Left hindlimb (tissue), 1 donor: ENCODE measurements at places on chromosomes 6 and 20.
A peak's percentile ranks its signal among the peaks of the same experiment; 100 is the strongest.

- no peak for DNase-seq
These were observed 101.8 kb upstream of the AKIRIN2 start for GRCh38 chr6:87803791-87804190.

DNA sequence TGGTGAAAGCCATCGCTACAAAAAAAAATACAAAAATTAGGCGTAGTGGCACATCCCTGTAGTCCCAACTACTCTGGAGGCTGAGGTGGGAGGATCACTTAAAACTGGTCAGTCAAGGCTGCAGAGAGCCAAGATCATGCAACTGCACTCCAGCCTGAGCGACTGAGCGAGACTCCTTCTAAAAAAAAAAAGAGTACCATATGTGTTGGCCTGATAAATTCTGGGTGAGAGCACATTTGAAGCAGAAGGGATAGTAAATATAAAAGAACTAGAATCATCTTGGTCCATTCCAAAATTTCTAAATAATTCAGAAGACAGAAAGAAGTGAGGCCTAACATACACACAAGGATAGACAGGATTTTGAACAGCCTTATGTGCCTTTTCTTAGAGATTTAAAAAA lies 2.2 kb downstream of the IBTK start:
- DNase-seq, result no peak

- peak; percentile 20 for DNase-seq
These were observed 14.2 kb upstream of the SLCO4A1 start for GRCh38 chr20:62627901-62628612.

DNA sequence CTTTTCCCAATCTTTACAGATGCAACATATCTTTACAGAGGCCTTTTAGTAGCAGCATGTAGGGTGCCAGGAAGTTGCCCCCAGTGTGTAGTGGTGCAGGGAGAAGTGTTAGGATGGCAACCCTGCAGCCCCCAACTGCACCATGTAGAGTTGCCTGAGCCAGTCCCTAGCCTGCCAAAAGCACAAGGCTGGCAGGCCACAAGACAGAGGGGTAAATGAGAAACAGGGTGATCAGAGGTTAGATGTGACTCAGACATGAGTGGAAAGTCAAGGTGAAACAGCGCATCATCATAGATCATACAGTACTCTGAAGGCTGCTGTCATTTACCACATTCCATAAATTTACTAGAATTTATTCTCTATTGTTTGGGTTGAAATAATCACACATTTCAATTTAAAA lies 467.5 kb downstream of the PRKN start:
- no peak for DNase-seq

DNA sequence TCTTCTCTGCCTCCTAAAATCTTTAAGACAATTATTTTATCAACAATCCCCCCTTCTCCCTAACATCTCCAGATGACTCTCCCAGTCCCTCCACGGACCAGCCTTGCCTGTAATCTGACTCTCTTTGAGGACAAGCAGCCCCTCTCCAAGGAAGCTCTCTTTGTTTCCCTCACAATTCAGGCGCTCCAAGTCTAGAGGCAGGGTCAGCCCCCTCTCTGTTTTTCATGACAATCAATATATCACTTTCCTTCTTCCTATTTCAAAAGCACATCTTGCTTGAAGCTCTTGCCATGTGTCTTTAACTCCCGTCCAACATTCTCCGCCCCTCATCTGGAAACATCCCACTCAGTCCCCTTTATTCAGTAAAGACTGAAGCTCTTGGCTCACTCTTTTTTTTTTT lies 393.4 kb upstream of the SULF2 start:
- DNase-seq, result no peak

DNA sequence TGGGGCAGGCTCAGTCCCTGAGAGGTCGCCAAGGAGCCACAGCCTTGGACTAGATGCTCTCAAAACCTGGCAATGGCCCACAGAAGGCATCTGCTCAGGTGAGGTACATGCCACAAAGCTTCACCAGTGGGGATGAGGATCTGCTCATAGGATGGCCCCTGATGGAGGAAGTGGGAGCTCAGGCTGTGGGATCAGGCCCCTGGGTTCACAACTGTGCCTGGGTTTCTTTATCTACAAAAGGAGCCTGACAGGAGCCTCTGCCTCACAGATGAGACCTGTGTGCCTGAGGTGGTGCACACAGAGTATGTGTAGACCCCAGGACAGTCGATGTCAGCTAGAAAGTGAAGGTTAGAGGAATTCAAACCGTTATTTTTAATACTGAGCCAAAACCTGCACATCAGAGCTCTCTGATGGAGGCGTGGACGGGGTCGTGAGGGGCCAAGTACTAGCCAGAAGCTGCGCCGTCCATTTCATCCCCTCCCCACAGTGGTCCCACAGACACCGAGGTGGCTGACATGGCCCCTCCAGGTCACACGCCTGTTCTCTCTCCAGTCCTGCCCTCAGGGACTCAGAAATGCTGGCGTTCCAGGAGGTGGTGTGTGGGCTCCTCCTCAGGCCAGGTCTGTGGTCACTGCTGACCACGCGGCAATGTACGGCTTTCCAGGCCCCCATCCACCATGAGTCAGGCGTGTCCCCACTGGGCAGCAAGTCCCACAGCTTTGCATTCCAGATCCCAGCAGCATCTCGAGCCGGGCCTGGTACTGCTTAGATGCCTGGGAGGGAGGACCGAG lies 33.3 kb downstream of the NTSR1 start:
- no peak for DNase-seq

DNA sequence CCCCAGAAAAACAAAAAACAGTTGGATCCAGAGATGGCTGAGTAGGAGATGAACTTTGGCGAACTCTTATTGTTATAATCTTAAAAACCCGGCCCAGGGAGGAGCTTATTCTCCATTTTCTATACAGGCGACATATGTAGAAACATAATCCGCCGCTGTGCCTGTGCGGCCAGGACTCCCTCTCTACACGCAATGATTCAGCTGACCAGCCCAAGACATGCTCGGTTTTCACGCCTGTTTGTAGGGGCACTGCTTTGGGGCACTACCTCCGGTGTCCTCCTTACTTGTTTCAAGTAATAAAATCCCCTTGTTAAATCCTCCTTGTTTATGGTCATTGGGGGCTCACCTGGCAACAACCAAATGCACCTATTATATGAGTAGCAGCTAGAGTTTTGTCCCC lies 89.9 kb downstream of the SEL1L2 start:
- DNase-seq, result no peak

GRCh38 chr6:144895313-144896278 lies 610.5 kb downstream of the UTRN start:
- DNase-seq, result no peak

DNA sequence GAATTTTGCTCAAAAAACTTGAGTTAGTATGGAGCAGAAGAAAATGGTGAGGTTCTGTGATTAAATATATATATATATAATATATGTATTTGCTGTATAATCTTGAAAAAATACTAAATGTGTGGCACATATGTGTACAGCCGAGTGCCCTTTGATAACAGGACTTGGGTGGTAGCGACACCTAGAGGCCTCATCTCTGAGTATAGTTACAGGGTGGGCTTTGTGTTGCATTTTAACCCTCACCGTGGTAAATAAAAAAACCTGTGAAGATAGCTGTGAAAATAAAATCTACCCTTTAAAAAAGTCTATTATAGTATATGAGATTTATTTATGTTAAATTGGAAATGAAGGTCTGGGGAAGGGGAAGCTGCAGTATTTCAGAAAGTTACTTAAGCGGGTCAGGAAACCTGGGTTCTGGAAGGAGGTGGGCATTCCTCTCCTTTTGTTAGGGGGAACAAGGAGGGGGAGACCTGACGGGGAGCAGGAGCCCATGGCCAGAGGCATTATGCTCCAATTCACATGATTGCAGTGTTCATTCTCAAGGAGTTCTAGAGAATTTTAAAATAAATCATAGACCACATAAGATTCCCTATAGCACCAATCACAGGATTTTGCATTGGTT lies 82.7 kb downstream of the SH3BGRL2 start:
- peak; percentile 47 for DNase-seq

DNA sequence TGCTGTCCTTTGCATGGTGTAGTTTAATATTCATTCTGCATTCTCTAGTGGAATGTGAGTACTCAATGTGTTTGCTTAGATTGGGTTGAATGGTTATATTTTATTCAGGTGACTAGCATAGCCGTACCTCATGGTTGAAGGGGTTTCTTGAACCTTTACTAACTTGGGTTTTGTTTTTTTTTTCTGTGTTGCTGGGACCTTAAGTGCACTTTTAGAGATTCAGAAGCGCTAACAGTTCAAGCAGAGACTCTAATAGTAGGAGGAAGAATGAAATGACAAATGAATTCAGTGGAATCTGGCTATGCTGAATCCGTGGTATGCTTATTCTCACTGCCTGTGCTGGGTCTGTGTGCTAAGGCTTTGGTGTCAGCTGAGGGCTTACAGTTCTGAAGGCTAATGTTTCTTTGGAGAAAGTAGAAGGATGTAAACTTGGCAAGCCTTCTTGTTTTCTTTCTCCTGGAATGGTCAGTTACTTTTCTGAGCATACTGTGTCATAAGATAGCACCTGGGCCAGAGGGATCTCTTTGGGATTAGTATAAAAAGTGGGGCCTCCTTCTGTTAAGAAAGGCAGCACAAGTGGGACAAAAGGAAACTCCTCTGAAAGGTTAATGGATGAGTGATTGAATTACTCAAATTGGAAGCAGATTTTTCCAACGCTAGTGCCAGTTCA lies 28.7 kb downstream of the RNF144B start:
- DNase-seq, result peak; percentile 32

DNA sequence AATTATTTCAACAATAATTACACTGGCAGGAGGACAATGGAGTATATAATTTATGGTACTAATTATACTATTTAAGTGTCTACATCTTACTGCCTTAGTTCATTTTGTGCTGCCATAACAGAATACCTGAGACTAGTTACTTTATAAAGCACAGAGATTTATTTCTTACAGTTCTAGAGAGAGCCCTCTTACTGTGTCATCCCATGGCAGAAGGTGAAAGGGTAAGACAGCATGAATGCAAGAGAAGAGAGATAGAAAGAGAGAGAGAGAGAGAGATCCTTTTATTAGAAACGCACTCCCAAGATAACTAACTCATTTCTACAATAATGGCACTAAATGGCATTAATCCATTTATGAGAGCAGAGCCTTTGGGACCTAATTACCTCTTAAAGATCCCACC lies 314.7 kb downstream of the EPM2A start:
- DNase-seq, result no peak

- no peak for DNase-seq
These were observed 1.9 kb downstream of the MKKS start for GRCh38 chr20:10432079-10432478.

- DNase-seq, result no peak
These were observed 120.1 kb upstream of the CDH4 start for GRCh38 chr20:61131944-61132343.

DNA sequence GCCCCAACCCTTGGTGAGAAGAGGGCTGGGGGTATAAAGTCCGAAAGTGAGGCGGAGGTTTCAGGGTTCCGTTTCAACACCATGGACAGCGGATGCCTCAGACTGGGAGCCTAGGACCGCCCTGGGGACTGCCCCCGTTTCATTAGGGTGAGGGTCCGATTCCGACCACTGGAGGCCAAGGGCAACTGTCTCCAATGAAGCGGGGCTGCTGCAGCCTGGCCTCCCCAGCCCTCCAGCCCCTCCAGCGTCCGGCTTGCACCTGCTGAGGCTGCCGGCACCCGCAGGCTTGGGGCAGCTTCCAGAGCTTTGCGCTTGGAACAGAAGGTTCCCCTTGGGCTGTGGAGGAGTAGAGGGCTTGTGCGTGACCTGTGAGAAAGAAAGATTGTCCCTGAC lies 39.9 kb downstream of the YTHDF1 start:
- DNase-seq, result no peak

GRCh38 chr6:2028457-2029038 lies 216.9 kb downstream of the GMDS start:
- DNase-seq, result no peak

- DNase-seq, result no peak
These were observed 411.5 kb downstream of the PKHD1 start for GRCh38 chr6:51675922-51676275.

DNA sequence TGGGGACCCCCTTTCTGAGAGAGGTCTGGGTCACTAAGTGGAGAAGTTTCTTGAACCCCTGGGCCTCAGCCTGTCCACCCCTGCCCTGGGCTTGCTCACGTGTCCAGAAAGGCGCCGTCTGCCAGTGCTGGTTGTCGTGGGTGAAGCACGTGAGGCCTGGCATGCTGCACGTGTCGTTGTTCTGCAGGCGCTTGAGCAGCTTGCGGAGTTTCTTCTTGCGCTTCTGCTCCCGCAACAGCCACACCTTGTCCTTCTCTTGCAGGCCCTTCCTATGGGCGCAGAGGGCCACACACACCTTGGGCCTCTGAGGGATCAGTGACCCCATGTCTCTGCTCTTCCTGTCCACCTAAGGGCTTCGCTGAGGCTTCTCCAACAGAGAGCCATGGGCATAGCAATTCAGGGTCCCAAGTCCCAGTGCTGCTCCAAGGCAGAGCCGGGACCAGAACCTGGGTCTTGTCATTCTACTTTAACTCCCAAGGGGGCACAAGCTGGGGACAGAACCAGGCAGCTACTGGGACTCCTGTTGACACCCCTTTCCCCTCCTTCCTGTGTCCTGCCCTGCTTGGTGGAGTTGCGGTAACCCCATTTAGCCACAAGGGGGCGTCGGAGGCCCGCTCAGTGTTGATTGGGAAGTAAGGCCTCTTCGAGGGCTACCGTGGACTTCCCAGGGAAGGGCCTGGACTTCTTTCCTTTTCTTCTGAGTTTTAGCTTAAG lies 121.8 kb downstream of the SULF2 start:
- peak; percentile 88 for DNase-seq

DNA sequence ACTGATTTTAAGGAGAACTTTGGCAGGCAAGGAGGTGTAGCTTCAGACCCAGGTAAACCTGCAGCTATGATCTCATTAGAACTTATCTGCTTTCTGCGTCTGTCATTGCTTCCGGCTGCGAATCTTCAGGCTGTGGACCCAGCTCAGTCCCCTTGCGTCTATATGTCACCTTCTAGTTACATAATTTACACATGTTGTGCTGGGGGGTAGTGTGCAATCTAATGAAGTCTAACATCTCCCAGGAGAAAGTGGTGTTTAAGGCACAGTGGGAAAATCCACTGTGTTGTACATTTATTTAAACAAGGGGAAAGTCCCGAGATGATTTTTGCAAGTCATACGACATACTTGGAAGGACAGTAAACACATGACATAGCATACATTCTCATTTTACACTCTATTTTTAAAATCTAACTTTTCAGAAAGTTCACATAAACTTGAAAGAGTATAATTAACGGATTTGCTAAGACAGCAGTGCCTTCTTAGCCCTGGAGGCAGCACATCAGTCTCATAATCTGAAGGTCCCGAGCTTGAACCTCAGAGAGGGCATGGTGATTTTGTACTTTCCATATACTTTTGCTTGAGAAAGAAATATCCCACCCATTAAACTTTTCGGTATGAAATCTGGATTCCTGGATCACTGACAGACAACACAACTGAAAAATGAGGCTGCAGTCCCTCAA lies 35.2 kb downstream of the GPX6 start:
- DNase-seq, result no peak

- no peak for DNase-seq
These were observed 93.7 kb downstream of the TIAM2 start for GRCh38 chr6:155088856-155089255.
